ENCODE measurements at places on chromosomes 3 and 15. TPM values are rescaled to one million over a fixed set of nuclear protein-coding genes. Genes with fewer than 3 reads are reported as not detected.
A peak's percentile ranks its signal among the peaks of the same experiment; 100 is the strongest.

Gene SLC2A2
- not detected for total RNA-seq

Gene MYRIP
- 2.2 TPM for total RNA-seq

GRCh38 chr15:28021281-28022039, 77.7 kb downstream of the OCA2 start:
- DNase-seq, result peak; percentile 79

Gene BFSP2
- not detected for total RNA-seq

DNA sequence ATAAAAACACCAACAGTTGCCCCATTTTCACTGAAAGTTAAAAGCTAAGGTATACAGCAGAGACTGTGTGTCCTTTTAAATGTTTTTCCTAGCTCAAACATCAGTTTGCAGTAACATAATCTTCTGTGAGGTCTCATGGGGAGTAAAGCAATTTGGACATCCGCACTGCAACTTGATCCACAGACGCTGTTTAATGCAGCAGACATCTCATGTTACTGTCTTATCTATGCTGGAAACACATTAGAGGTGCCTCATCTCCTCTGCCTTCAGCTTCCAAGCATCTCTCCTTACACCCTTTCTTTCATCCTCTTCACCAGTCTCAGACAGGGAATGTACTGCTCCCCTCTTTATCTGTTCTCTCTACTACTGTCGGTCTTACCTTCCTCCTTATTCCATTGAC, 53.7 kb upstream of the ATP11B start:
- no peak for DNase-seq

Gene NPRL2
- total RNA-seq, result 23.0 TPM

GRCh38 chr3:195693428-195694216, 27.2 kb upstream of the MUC20 start:
- peak; percentile 27 for DNase-seq

- DNase-seq, result no peak
Observed at GRCh38 chr3:59981377-59981776, 931.6 kb upstream of the CFAP20DC start.

DNA sequence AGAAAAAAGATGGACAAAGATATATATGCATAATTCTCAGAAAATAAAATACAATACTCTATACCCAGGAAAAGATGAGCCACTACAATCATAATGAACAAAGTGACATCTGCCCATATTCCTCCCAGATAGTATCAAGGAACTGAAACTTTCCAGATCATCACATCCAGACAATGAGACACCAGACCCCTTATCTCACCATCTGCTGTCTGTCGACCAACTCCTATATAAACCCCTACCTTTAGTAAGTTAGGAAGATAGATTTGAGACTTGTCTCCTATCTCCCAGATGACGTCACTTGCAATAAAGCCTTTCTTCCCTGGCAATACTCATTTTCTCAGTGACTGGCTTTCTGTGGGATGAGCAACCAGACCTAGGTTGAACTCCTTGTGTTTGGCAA, 1071.6 kb downstream of the PLOD2 start:
- DNase-seq, result no peak

Gene ECE2
- not detected for total RNA-seq

- no peak for DNase-seq
Observed at GRCh38 chr3:186510374-186511079, 33.7 kb downstream of the CRYGS start.

Data from H9 (cell line).